ENCODE measurements at places on chromosomes 4 and X. TPM values are rescaled to one million over a fixed set of nuclear protein-coding genes. Genes with fewer than 3 reads are reported as not detected.

TRIM2 gene
- 10.8 TPM for total RNA-seq

HSFX1 gene
- total RNA-seq: 0.78 TPM

EVC2 gene
- 0.75 TPM for total RNA-seq

CCNA2 gene
- total RNA-seq: 0.45 TPM

FGFBP2 gene
- 0.30 TPM for total RNA-seq

PPP3CA gene
- total RNA-seq: 11.1 TPM

FRAS1 gene
- 0.65 TPM for total RNA-seq

All from left lobe of liver (tissue), 2 donors.